ENCODE measurements at places on chromosomes 16 and 17. TPM values are rescaled to one million over a fixed set of nuclear protein-coding genes. Genes with fewer than 3 reads are reported as not detected.
A peak's percentile ranks its signal among the peaks of the same experiment; 100 is the strongest.

DNA sequence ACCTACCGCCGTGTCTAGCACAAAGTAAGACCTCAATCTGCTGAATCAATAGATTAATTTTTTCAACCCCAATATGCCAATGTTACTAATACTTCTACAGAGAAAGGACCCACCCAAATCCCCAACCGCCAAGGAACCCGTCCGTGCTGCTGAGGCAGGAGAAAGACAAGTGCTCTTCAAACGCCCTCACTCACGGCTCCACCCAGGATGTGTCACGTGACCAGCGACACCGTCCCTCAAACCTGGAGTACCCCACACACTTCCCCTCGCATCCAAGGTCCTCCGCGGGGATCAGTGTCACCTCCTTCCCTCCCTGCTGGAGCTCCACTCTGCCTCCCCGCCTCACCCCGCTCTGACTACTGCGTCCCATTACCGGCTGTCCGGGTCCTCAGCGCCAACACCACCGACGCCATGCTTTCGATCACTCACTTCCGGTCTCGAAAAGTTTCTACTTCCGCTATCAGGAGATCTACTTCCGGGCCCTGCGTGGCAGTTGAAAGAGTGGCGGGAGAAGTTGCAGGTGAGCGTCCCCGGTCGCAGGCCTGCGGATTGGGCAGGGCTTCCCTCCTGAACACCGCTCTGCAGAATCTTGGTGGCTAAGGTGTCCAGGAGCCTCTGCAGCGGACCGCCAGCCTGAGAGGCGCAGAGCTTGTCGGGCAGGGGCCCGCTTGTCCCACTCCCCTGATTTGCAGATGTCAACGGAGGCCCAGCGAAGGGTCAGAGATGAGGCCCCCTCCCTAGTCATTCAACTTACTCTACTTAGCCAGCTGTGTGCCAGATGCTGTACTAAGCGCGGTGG, at the start of the genes EME1 and MRPL27:
TSS of gene EME1 (plus strand) at position 472 of the 799 bp plus-strand sequence. CDS start 1,980 bp downstream, outside the sequence.
TSS of gene MRPL27 (minus strand) at position 427 of the 799 bp plus-strand sequence. CDS start at position 413, 14 bp downstream.
- peak; percentile 57 for DNase-seq

GRCh38 chr17:15321556-15322251, 19.7 kb downstream of the TEKT3 start:
- no peak for DNase-seq

DNA sequence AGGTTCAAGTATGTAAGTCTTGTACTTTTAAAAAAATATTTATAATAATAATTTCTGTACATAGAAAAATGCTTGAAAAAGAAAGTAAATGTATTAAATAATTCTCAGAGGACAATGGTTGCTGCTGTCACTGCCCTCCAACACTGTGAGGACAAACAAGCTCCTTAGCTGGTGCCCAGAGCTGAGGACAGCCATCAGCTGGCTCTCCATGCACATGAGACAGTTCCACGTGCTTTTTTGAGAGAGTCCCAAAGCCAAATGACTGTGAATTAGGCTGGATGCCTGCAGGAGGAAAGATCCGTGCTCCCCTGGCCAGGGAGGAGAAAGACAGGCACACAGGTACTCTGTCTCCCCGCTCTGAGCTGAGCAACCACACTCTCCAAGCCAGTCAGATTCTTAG, 115.5 kb upstream of the IRX5 start:
- DNase-seq, result no peak

DNA sequence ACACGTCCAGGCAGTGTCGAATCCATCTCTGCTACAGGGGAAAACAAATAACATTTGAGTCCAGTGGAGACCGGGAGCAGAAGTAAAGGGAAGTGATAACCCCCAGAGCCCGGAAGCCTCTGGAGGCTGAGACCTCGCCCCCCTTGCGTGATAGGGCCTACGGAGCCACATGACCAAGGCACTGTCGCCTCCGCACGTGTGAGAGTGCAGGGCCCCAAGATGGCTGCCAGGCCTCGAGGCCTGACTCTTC, 7.2 kb upstream of the CD68 start:
- DNase-seq, result no peak

GRCh38 chr16:85514295-85514597, 98.9 kb upstream of the GSE1 start:
- no peak for DNase-seq

GRCh38 chr17:13888056-13888609, 181.2 kb upstream of the COX10 start:
- DNase-seq, result no peak

GRCh38 chr17:56300144-56300543, 146.9 kb downstream of the ANKFN1 start:
- no peak for DNase-seq

DNA sequence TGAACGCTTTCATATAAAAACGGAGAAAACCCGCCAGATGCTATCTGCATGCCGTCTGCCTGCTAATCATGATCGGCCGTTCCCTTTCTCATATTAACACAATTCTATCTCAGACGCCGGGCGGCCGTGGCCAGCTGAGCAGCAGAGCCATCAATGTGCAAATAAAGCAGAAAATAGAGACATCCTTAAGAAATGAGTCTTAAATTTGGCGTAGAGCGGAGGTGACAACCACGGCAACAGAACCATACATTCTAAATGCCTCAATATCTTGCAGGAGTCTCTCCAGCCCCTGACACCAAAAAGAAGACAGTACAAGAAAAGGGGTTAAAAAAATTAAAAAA, 2.7 kb upstream of the IRX5 start:
- DNase-seq, result no peak

DNA sequence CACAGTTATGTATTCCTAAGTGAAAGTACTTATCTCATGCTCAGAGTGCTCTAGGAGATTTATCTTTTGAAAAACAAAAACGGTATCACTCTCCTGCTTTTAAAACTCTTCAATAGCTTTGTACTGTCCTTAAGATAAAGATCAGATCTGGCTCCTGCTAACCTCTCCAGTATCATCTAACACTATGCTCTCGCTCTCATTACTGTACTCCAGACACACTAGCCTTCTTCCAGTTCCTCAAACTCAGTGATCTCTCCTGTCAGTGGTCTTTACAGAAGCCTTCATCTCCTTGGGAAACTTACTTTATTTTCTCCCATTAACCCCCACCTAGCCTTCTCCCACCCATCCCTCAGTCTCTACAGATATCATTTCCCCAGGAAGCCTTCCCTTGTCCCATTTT, 10.1 kb downstream of the ULK2 start:
- DNase-seq, result no peak

GRCh38 chr17:42389135-42389417, 834 bp upstream of the STAT3 start:
- no peak for DNase-seq

DNA sequence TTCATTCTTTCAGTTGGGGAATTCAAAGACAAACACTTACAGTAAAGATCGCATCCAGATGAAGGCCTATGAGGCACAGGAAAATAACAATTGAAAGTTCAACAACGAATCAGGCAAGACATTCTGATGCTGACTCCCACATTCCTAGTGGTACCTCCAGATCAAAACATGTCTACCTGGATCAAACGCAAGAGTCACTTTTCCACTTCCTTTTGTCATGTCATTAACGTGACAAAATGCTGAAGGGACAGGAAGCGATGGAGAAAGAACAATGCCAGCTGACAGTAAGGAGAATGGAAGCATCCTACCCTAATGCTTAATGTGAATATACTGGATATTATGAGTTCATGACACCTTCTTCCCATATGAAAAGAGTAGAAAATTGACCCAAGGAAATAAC, 365.4 kb upstream of the CDH11 start:
- DNase-seq, result no peak

GRCh38 chr17:7711051-7711755, 6.2 kb downstream of the EFNB3 start:
- DNase-seq, result no peak

- no peak for DNase-seq
These were observed 234.9 kb downstream of the IRF8 start for GRCh38 chr16:86133847-86134375.

GRCh38 chr17:73346501-73347162, 34.8 kb upstream of the CDC42EP4 start:
- DNase-seq, result no peak

GRCh38 chr16:81445966-81446906, 1.6 kb downstream of the CMIP start:
- DNase-seq, result no peak

GRCh38 chr16:4106516-4106915, 9.7 kb downstream of the ADCY9 start:
- DNase-seq, result no peak

GRCh38 chr17:16250635-16251034, 33.6 kb downstream of the PIGL start:
- DNase-seq, result no peak

- DNase-seq, result no peak
These were observed 10.3 kb downstream of the HSPB9 start for GRCh38 chr17:42132941-42133340.

- DNase-seq, result no peak
These were observed 5.8 kb downstream of the CRYM start for GRCh38 chr16:21272253-21272652.

DNA sequence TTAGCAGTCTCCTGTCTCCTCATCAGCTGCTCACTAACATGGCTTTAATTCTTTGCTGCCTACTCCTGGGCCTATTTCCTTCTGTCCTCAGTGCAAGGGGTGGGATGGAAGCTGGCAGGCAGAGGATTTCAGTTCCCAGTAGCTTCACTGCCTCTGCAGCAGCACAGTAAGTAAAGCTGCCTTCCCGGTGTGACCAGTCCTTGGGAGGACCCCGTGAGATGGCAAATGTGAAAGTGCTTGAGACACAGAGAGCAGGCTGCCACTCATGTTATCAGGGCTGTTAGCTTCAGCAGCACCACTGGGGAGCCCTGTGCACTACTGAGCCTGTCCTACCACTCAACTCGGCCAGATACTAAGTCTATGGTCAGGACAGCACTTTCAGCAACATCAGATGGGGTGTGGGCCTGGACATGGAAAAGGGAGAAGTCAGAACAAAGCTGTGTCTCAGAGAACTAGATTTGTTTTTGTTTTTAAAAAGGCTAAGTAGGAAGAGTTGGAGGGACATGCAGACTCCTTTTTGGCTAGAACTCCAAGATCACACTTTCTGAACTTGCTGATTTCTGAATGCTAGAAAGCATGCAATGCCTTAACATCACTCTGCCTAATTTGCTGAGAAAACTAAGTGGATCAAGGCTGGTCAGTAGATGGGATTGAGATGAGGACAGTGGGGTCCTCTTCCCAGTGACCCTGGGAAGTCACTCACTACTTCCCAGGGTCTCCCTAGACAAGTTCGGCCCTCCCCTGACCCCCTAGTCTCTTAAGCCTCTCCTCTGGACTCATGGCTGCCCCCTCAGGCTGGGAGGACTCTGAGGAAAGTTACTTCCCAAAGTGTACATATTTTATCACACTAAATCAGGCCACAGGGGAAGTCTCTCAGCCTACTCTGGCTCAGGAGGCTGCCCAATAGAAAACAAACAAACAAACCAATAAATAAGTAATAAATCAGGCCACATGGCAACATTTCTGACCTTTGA, 1.1 kb downstream of the ACSF2 start:
- no peak for DNase-seq

GRCh38 chr16:14284930-14285512, 213.9 kb downstream of the MRTFB start:
- no peak for DNase-seq

DNA sequence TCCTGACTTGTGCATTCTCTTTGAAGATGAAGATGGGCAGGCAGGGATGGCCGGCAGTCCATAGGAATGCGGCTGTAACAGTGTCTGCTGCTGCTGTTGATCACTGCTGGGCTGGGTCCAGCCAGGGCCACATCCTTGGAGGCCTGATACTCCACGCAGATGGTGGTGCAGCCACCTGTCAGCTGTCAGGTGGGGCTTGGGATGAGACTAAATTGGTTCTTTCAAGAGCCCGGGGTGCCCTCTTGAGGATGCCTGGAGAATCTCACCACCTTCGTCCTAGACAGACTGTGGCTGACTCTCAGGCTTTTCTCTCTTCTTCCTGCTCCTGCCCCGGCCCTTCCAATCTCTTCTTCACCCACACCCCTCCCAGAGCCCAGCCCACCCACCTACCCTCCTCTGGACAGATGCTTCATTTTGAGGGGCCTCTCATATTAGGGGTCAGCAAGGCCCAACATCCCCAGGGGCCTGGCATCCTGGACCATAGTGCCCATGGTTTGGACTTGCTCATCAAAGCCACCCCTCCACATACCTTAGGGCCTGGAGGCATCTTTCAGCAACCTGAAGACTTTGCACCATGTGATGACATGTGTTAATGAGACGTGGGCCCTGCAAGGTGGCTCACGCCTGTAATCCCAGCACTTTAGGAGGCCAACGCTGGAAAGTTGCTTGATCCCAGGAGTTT, 19.1 kb downstream of the OSBPL7 start:
- no peak for DNase-seq

- no peak for DNase-seq
These were observed 16.6 kb upstream of the TBX2 start for GRCh38 chr17:61382796-61383688.

DNA sequence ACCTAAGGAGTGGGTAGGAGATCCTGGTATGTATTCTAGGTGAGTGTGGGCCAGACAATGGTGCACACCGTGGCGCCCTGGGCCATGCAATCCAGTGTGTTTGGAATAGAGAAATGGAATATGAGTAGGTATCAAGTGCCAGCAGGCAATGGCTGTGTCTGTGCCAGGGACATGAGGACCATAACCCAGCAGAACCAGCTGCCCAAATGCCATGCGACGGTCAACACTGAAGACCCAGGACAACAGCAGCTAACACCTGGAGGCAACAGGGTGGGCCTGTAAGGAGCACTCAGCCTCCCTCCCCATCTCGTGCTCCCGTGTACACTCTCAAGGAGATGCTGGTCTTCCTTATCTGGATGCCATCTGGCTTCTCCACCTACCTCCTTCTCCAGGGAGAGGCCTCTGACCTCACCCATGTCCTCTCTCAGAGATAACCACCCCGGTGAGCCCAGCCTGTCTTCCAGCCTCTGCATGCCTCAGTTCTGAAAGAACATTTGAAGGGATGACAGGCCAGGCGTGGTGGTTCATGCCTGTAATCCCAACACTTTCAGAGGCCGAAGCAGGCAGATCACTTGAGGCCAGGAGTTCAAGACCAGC, 750 bp upstream of the GSDMB start:
- no peak for DNase-seq

GRCh38 chr16:10594312-10594950, 14.0 kb upstream of the EMP2 start:
- no peak for DNase-seq

DNA sequence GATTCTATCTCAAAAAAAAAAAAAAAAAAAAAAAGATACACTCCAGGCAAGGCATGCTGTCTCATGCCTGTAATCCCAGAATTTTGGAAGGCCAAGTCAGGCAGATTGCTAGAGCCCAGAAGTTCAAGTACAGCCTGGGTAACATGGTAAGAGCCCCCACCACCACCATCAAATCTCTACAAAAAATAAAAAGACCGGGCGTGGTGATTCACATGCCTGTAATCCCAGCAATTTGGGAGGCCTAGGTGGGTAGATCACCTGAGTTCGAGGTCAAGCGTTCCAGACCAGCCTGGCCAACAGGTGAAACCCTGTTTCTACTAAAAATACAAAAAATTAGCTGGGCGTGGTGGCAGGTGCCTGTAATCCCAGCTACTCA, 1.8 kb upstream of the ACLY start:
- DNase-seq, result no peak

GRCh38 chr17:3545151-3545550, 12.5 kb downstream of the TRPV3 start:
- no peak for DNase-seq

- no peak for DNase-seq
These were observed 149.8 kb downstream of the CPPED1 start for GRCh38 chr16:12653820-12654392.

RPL19 gene
- 1,297 TPM for total RNA-seq

EEF2KMT gene
- total RNA-seq, result 13.7 TPM

SLC35B1 gene
- 72.2 TPM for total RNA-seq

CHAD gene
- not detected for total RNA-seq

GDPD3 gene
- total RNA-seq, result 13.8 TPM

SP2 gene
- 18.6 TPM for total RNA-seq

SCNN1G gene
- total RNA-seq, result 1.2 TPM

BCO1 gene
- 2.2 TPM for total RNA-seq

RUNDC3A gene
- 8.4 TPM for total RNA-seq

HOXB6 gene
- 0.96 TPM for total RNA-seq

TBC1D3G gene
- total RNA-seq, result not detected

HYDIN gene
- 25.7 TPM for total RNA-seq

Data from progenitor cell of endocrine pancreas (in vitro differentiated cells).